ENCODE measurements at places on chromosomes 6 and 20.

GRCh38 chr6:169184419-169184818 is 69.2 kb downstream of the THBS2 start:
- DNase-seq: no peak

DNA sequence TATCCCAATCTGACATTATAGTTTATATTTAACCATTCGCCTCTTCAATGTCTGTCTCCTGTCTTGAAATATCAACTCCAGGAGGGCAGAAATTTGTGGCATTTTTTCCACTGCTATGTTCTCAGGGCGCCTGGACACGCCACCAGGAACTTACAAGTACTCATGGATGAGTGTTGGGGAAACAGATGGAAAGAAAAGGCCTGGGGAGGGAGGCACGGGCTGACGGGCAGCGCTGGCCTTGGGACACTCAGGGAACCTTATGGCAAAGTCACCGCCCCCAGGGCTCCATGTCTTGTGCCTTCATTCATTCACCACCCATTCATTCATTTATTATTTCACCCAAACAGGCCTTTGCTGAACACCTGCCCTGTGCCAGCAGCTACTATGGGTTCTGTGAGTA is 222.9 kb downstream of the PREX1 start:
- no peak for DNase-seq

DNA sequence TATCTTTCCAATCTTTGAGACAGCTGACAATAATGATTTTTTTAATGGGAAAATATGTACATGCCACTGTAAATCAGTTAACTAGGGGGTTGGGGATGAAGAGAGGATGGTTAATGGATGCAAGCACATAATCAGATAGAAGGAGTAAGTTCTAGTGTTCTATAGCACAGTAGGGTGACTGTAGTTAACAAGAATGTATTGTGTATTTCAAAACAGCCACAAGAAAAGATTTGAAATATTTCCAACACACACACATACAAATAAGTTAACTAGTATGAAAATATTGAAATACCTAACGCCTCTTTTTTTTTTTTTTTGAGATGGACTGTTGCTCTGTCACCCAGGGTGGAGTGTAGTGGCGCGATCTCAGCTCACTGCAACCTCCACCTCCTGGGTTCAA is 153.4 kb upstream of the SALL4 start:
- DNase-seq: no peak

- no peak for DNase-seq
These were observed 122.0 kb downstream of the AGPAT4 start for GRCh38 chr6:161151660-161152526.

- DNase-seq: no peak
These were observed 135.0 kb upstream of the AFDN start for GRCh38 chr6:167691533-167692312.

DNA sequence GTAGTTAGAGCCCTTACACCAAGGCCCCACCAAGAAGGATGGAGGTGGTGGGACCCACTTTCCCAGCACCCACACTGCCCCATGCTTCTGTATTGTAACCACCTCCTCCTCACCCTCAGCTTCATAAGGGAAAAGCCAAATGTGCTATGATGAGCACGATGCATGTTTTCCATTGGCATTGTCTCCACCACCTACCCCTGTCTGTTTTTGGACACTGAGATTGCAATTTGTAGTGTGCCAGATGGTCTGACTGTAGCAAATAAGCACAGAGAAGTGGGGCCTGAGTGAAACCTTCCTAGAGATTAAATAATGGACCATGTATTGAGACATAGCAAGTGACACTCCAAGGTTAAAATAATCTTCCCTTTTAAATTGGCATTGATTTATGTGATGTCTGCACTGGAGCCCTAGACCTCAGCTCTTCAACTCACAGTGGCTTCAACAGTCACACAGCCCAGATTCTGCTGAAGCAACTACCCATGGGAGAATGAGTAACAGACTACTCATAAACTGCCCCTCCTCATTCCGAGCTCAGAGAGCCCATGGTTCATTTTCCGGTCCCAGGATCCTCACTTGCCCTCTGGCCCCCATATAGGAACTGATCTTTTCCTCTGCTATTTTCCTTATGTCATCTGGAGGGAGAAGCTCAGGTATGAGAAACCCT is 177.9 kb downstream of the COL9A1 start:
- no peak for DNase-seq

GRCh38 chr6:112603726-112604125 is 256.6 kb downstream of the RFPL4B start:
- no peak for DNase-seq

GRCh38 chr6:130162421-130162820 is 60.3 kb downstream of the SAMD3 start:
- no peak for DNase-seq

- no peak for DNase-seq
These were observed 21.4 kb downstream of the HDAC2 start for GRCh38 chr6:113949499-113949898.

GRCh38 chr6:105024803-105025202 is 67.9 kb downstream of the LIN28B start:
- no peak for DNase-seq

- DNase-seq: no peak
These were observed 173.0 kb downstream of the KIF16B start for GRCh38 chr20:16400234-16400633.

- no peak for DNase-seq
These were observed 54.4 kb downstream of the JAG1 start for GRCh38 chr20:10619427-10619826.

- DNase-seq: no peak
These were observed 123.1 kb downstream of the HIVEP2 start for GRCh38 chr6:142821860-142822259.

DNA sequence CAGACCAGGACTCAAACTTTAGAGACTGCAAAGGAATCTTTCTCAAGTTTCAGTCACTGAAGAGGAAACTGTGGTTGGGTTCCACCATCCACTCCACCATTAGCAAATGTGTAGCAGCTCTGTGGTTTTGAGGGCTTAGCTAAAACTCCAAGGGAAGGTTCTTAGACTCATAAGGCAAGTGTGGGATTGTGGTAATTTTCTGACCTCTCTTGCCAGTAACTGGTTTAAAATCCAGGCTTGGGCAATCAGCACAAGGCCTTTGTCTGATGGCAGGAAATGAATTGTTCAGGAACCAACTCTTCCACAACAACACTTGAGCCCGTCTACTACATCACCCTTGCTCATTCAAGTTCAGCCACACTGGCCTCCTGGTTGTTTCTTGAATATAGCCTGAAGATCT is 68.6 kb upstream of the FBXL4 start:
- DNase-seq: no peak

GRCh38 chr20:58824843-58825242 is 25.9 kb downstream of the GNAS-AS1 start:
- DNase-seq: no peak

- DNase-seq: no peak
These were observed 1.3 kb upstream of the CDKN1A start for GRCh38 chr6:36677059-36677749.

GRCh38 chr20:35151736-35152135 is 4.6 kb upstream of the EDEM2 start:
- no peak for DNase-seq

DNA sequence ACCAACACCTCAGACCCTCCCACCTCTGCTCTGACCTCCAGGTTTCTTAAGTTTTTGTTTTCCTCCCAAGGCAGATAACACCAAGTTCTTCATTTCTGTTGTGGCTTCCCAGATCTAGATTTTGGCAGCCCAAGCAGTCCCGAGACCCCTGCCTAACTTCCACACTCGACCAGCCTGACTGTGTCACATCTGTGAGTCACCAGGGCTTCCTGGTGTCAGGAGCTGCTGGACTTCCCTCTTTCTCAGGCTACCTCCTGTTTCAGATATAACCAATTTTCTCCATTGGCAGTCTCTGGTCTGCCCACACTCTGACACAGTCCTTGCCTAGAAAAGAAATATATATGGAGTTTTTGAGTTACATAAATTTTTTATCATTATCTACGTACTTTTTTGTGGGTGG is 46.1 kb upstream of the CCN6 start:
- no peak for DNase-seq

GRCh38 chr20:61219021-61219431 is 33.0 kb upstream of the CDH4 start:
- no peak for DNase-seq

- DNase-seq: no peak
These were observed 121.3 kb downstream of the TCP11 start for GRCh38 chr6:35019831-35020230.

- DNase-seq: no peak
These were observed 112.4 kb upstream of the ZNF217 start for GRCh38 chr20:53706008-53706465.

GRCh38 chr6:135094403-135094821 is 39.8 kb upstream of the HBS1L start:
- DNase-seq: peak; percentile 12

GRCh38 chr6:15690510-15690909 is 27.7 kb upstream of the DTNBP1 start:
- no peak for DNase-seq

DNA sequence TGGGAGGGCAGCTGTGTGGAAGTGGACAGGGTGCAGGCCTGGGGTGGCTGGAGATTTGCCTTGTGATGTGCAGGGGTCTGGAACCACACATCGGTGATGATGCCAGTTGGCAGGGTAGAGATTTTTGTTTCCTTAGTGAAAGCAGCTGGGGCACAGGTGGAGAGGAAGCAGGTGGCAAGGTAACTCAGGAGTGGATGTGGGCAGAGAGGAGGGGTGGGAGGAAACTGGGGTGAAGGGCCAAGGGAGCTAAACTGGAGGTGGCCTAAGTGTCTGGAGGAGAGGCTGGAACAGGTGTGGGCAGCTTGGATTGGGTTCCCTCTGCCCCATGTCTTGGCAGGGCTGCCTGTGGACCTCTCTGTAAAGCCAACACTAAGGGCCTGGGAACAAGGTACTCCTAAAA is 4.7 kb upstream of the SCUBE3 start:
- DNase-seq: no peak

- no peak for DNase-seq
These were observed 5.1 kb upstream of the C20orf141 start for GRCh38 chr20:2809690-2810089.

DNA sequence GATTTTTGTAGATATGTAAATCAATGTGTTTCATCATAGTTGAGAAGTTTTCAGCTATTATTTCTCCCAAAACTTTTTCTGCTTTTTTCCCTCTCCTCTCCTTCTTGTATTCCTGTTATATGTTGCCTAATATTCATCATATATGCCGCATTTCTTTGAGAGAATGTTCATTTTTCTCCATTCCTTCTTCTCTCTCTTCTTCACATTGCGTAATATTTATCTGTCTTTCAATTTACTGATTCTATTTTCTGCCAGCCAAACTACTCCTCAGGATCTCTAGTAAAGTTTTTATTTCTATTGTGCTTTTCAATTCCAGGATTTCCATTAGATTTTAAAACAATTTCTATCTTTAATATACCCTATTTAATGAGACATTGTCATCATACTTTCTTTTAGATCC is 896.8 kb downstream of the EPHA7 start:
- no peak for DNase-seq

DNA sequence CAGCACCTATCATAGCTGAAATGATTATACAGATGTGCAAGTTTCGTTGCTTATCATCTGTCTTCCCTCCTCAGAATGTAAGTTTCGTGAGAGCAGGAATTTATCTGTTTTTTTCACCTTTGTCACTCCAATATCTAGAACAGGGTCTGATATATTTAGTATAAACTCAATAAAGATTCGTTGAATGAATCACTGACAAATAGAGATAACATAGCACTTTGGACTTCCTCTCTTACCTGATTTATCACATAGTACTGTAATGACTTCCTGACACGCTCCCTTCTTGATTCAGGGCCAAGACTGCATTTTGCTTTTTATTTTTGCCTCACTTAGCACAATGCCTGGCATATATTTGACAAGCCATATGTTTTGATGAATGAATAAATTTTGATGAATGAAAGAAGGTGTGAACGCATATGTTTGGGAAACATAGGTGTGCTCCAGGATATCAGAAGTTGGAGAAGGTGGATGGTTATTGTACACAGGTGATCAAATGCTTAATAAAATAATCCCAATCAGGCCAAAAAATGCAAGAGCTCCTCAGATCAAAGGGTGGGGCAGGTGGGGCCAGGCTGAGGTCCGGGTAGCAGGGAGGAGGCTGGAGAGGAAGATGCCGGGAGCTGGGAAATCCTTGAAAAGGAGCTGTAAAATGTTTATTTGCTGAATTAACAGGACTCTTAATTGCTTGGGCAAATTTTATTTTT is 33.0 kb downstream of the PIM1 start:
- no peak for DNase-seq

DNA sequence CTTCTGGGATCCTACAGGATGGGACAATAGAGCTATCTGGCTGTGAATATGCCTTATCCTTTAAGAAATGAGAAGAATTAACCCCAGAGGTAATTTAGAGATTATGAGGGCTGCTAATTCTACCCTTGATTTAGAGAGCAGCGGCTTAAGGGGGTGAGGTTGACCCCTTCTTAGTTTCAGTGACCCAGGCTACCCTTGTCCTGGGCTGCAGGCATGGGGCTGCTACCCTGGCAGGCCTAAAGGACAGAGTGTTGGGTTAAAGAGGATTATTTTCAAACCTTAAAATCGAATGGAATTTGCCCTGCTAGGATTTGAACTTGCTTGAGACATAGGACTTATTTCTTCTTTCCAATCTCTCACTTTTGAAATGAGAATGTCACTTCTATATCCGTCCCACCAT is 1343.4 kb downstream of the HACE1 start:
- no peak for DNase-seq

- DNase-seq: peak; percentile 21
These were observed 154.5 kb downstream of the HACE1 start for GRCh38 chr6:104705095-104705707.

DNA sequence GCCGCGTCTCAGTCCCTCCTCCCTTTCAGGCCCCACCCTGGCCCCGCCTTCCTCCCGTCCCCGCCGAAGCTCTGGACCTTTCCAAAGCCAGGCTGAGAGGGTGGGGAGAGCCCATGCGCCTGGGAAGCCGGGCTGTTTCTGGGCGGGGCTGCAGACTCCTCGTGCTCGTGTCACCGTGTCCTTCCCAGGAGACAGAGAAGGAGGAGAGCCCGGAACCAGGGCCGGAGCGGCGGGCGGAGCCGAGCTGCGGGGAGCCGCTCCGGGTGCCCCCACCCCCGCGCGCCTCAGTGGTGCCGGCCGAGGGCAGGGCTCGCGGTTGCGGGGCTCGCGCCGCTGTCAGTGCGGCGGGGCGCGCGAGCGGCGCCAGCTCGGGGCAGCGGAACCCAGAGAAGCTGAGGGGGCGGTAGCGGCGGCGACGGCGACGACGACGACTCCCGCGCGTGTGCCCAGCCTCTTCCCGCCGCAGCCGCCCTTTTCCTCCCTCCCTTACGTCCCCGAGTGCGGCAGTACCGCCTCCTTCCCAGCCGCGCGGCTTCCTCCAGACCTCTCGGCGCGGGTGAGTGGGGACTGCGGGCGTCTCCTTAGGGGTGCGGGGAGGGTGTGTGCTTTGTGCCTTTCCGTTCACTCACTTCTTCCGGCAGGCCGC is at the start of gene RALY:
TSS of gene RALY (plus strand) at position 336 of the 646 bp plus-strand sequence. CDS start 78,164 bp downstream, outside the sequence.
- DNase-seq: peak; percentile 89

GRCh38 chr6:66578362-66578761 is 871.3 kb upstream of the EYS start:
- no peak for DNase-seq
